Right ventricle myocardium inferior (tissue), 1 donor: ENCODE measurements at places on chromosomes 4 and X. TPM values are rescaled to one million over a fixed set of nuclear protein-coding genes. Genes with fewer than 3 reads are reported as not detected.

MAB21L2 gene
- not detected for total RNA-seq

TGIF2LX gene
- not detected for total RNA-seq

COQ2 gene
- 27.3 TPM for total RNA-seq

PTPN13 gene
- 4.5 TPM for total RNA-seq

GRCh38 chrX:71177327-71177726, 32.7 kb downstream of the NLGN3 start:
- DNase-seq, result no peak

DNA sequence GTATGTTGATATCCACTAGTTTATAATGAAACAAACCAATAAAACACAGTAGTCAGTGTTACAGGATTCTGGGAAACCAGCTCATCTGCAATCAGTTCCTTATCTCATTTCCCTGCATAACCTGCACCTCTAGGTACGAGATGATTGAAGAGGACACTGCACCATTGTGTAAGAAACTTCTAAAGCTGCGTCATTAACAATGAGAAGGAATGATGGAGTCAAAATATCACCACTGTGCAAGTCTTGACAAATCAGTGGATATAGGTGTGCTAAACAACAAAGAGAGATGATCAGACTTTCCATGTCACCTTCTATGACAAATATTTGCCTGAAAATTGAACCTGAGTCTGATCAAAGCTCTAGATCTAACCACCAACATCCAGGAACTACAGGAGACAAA, 40.7 kb upstream of the DHX15 start:
- DNase-seq, result no peak
